Esophagus squamous epithelium (tissue), 5 donors: ENCODE measurements at places on chromosomes 4 and X. TPM values are rescaled to one million over a fixed set of nuclear protein-coding genes. Genes with fewer than 3 reads are reported as not detected.

Gene STAP1
- not detected for total RNA-seq

Gene APELA
- not detected for total RNA-seq

Gene SLC6A14
- 34.8 TPM for total RNA-seq

Gene CXCL11
- total RNA-seq: not detected
